ENCODE measurements at places on chromosomes 5 and 9.

DNA sequence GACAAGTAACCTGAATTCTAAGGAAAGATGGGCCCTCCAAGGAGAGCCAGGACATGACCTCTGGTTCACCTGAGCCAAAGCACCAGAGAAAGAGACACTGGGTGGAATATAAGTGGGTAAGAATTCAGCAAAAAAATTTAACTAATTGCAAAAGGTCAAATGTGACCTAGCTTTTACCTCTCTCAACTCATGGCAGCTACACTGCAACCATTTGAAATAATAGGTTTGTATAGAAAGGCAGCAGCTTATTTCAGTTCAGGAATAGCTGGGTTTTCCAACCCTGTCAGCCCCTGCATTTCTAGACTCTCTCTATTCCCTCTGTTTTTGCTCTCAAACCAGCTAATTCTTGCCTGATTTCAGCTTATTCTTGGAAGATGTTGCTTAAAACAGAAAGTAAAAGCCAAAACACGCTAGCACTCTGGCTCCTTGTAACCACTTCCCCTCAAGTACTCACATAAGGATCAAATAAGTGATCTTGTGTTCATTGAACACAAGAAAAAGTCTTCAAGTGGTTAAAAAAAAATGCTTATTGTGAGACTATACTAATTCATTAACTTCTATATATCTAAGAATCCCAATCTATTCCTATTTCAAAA is 101.1 kb upstream of the NR4A3 start:
- DNase-seq: no peak

GRCh38 chr5:132076202-132076830 is 2.7 kb downstream of the CSF2 start:
- DNase-seq: no peak

- DNase-seq: no peak
These were observed 92.6 kb upstream of the TRIM32 start for GRCh38 chr9:116594547-116594946.

GRCh38 chr5:35229076-35230037 is 930 bp downstream of the PRLR start:
- no peak for DNase-seq

- DNase-seq: no peak
These were observed 104.4 kb upstream of the GNA14 start for GRCh38 chr9:77752554-77752953.

DNA sequence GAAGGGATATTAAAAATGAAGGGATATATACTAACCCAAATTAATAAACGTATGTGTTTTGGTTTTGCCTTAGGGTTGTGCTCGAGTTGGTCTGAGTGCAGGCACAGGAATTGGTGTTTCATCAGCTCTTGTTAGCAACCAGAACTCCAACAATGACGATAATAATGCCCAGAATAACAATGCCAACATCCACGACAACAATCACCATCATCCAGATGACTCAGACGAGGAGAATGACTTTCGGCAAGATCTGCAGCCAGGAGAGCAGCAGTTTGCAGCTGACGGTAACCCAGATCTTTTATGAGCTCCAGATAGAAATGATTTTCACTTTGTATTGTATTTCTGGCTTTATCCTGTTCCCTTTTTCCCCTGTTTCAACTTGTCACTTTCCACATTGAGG is 33.2 kb downstream of the FBXO38 start:
- no peak for DNase-seq

DNA sequence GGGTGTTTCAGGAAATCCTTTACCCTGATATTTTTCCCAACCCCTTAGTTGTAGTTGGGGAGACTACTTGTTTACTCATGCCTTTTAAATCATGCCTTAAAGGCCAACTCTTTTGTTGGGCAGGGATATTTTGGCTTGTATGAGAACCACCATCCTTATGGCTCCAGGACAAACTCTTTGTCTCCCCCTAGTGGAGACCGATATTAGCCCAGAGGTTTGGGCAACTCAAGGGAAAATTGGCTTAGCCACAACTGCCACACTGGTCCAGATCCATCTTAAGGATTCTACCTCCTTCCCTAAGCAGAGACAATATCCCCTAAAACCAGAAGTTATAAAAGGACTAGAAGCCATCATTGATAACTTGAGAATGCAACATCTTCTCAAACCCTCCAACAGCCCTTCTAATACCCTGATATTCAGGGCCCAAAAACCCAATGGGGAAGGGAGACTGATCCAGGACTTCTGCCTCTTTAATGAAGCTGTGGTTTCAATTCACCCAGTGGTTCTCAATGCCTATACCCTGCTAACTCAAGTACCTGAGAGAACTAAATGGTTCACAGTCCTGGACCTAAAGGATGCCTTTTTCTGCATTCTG is 100.9 kb upstream of the HCN1 start:
- no peak for DNase-seq

- no peak for DNase-seq
These were observed 300.9 kb downstream of the NTRK2 start for GRCh38 chr9:84970432-84970831.

GRCh38 chr5:125699860-125700259 is 723.3 kb upstream of the GRAMD2B start:
- no peak for DNase-seq

- no peak for DNase-seq
These were observed 24.7 kb upstream of the SLC6A19 start for GRCh38 chr5:1176473-1177391.

GRCh38 chr5:14756478-14756877 is 92.0 kb downstream of the OTULIN start:
- no peak for DNase-seq

GRCh38 chr5:76527685-76528161 is 95.5 kb downstream of the F2RL2 start:
- DNase-seq: no peak

DNA sequence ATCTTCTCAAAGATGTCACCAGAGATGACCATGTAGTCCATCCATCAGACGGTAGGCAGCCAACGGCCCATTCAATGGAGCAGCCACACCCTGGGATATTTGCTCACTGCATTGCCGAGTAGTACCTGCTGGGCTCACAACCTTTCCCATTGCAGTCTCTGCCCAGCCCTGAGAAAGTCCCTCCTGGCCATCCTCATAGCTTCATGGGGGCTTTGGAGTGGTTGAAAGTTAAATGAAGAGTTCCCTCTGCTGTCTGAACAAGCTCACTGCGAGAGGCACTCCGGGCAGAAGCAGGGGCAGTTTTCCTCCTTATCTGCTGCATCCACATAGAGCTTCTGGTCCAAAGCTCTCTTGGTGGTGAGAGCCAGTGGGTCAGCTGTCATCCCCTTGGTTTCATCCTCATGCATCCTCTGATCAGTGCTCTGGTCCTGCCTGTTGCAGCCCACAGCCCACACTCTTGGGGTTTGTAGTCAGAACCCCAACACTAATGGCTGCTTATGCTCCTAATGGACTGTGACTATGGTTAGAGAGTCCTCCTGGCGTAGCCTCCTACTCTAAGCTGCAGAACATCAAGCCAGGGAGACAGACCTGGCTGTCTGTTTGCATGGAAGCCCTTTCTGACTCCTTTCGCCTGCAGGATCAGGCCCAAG is 23.3 kb downstream of the TNFSF8 start:
- DNase-seq: no peak
